ENCODE measurements at places on chromosomes 16 and 17.
A peak's percentile ranks its signal among the peaks of the same experiment; 100 is the strongest.

- DNase-seq, result no peak
These were observed 35.7 kb downstream of the CDRT4 start for GRCh38 chr17:15431766-15432165.

GRCh38 chr17:10532026-10532425, 13.7 kb upstream of the MYH1 start:
- DNase-seq, result no peak

DNA sequence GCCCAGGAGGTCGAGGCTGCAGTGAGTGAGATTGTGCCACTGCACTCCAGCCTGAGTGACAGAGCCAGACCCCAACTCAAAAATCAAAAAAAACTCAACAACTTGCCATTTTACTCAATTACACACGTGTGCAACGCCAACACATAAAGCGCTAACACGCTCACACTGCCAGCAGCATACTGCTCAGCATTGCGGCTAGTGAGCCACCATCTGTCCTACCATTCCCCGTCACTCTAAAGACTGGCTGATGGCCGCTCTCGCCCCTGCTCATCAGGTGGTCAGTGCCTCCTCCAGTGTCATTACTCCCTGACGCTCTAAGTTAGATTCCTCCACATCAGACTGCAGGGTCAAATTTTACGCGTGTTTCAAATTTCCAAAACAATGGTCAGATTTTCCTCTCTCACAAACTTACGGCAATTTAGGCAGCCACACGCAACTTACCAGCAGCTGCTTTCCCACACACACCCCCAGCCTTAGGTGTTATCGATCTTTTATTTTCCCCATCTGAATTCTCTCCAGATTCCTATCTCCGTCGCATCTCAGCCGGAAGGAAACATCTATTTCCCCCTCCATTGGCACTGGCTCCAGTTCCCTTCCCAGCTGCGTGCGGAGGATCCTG, 240.8 kb downstream of the C16orf95 start:
- DNase-seq, result no peak

- DNase-seq, result no peak
These were observed 453.3 kb downstream of the KCNJ2 start for GRCh38 chr17:70622368-70623260.

- DNase-seq, result peak; percentile 57
These were observed 1.2 kb downstream of the CYBC1 start for GRCh38 chr17:82449131-82449882.

DNA sequence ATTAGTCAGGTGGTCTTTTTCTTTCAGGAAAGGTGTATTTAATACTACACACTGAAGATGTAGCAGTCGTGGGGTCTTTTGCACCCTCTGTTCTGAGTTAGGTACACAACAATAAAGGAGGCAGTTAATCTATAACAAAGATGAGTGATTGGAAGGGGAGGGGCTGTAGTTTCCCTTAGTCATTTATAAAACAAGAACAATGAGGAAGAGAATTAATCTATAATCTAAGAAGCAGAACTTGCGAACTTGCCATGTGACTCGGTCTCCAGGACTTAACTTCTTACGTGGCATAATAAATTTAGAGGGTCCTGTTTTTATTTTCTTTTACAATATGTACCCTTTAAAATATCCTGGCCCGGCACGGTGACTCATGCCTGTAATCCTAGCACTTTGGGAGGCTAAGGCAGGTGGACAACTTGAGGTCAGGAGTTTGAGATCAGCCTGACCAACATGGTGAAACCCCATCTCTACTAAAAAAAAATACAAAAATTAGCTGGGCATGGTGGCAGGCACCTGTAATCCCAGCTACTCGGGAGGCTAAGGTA, 8.6 kb upstream of the APPBP2 start:
- DNase-seq, result no peak
